ENCODE measurements at places on chromosomes 11 and 22.
A peak's percentile ranks its signal among the peaks of the same experiment; 100 is the strongest.

DNA sequence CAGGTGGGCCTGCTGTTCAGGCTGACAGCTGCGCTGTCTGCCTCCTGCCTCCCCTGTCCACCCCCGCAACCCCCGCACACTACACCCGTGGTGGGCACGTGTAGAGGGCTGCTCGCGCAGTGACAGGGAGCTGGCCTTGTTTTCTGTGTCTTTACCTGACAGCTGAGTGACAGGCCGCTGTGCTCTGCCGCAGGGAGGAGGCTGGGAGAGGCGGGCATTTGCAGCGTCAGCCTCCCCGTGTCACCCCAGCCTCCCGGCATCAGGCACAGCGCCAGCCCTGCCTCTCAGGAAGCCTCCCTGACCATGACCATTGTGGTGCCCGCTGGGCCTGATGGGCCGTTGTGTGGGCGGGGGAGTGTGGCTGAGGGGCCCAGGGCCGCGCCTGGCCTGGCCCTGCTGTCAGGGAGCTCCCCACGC lies 32.0 kb upstream of the RELT start:
- peak; percentile 52 for DNase-seq

DNA sequence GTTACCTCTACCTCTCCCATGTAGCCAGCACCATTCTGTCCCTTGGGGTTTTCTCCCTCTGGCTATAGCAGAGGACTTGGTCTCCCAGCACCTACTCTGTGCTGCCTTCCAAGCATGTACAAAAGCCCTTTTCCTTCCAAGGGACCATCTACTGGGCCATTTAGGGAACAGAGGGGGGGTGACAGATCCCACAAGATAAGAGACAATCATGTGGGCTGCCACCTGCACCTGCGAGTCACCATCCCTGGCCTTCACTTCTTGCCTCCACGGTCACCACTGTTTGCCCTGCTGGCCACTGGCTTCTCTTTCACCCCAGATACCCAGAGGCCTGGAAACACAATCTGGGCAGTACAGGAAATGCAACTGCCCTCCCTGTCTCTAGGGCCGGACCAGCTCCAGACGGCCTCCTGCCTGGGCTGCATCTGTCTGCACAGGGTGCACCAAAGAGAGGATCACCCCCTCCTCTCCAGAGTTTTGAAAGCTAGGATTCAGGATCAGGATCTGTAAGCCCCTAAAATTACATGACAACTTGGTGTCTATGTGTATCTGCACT lies 160.8 kb upstream of the NECTIN1 start:
- no peak for DNase-seq

- DNase-seq = no peak
Measured at GRCh38 chr11:92854952-92855351, 114.5 kb upstream of the MTNR1B start.

DNA sequence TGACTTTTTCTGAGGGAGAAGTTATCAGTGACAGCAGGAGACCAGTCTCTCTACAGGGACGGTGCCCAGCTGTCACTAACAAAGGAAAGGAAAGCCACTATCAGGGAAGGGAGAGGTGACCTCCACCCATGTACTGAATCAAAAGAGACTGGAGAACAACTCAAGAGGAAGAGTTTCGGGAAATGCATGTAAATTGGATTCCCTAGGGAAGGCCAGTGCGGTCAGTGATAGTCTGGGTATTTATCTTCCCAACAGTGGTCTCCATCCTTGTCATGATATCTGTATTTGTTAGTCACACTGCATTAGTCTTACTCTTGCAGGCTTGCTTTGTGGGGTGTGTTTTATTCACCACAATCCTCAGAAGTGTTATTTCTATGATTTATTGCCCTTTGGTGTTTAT lies 193.4 kb upstream of the KIRREL3 start:
- DNase-seq = no peak

- DNase-seq = no peak
Measured at GRCh38 chr11:134939905-134940304, 527.9 kb upstream of the B3GAT1 start.

DNA sequence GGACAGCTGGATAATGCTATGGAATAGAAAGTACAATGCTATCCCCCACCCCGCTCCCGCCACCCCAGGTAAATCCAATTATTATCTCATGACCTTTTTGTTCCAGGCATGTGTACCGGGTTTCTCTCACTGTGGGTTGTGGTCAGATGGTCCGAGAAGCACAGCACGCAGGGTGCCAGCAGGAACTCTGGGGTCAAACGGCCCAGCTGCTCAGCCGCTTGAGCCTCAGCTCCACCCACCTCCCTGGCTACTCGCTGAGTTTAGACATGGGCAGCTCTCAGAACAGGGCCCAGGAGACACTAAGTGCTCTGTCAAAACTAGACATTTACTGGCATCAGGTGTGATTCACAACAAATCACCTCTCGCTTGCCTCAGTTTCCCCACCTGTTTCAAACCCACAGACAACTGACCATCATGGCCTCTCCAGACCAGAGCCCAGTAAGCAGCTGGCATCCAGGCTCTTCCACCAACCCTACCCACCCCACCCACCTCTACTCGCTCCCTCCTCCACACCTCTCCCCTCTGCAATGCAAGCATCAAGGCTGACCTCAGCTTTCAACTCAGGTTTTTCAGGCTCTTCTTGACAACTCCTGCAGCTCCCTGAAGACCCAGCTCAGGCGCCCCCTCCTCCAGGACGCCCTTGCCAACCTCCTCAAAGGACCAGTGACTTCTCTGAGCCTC lies 13.0 kb upstream of the MFNG start:
- no peak for DNase-seq

GRCh38 chr11:86089659-86090058 lies 20.8 kb upstream of the PICALM start:
- no peak for DNase-seq

DNA sequence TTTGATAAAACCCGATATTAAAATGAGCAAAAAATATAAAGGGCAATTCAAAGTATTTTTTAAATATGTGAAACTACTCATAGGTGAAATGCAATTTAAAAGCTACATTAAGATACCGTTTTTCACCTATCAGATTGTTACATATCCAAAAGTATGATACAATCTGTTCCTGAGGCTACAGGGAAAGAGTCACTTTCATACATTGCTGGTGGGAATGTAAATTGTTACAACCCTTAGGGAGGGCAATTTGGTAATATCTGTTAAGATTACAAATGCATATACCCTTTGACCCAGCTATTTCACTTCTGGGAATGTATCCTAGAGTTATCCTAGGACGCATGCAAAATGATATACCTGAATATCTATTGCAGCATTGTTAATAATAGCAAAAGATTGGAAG lies 132.1 kb downstream of the BLID start:
- no peak for DNase-seq

- DNase-seq = no peak
Measured at GRCh38 chr11:78379039-78379670, 38.5 kb downstream of the GAB2 start.

DNA sequence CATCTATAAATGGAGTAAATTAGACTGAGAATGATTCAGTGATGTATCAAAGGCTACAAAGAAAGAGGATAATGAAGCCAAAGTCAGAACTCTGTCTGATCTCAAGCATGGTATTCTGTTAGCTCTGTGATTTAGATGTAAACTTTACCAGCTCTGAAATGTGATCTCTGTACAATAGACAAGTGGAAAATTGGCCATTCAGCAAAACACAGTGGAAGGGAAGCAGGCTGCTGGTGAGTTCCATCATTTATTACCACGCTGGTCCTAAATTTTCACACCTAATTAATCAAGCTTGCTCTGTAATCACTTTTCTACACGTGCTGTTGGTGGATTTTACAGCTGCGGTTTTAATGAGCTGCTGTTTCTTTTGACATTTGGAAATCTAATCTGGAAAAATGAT lies 145.1 kb upstream of the OPCML start:
- no peak for DNase-seq

- DNase-seq = no peak
Measured at GRCh38 chr22:27875951-27876350, 43.1 kb downstream of the PITPNB start.

DNA sequence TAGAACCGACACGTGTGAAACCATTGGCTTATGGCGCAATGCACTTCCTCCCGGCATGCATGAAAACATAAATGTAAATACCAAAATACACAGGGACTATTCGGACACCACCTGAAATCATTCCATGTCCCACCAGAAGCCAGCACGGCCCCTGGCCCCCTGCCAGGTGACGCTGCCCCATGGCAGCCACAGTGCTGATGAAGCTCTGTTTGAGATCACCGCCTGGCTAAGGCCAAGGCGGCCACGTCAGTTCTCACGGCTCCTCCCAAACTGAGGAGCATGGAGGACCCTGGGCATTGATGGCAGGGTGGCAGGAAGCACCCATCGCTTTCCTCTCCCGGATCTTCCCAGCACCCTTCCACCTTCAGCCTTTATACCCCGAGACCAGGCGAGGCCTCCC lies 89.5 kb downstream of the CDKN1C start:
- DNase-seq = no peak

- no peak for DNase-seq
Measured at GRCh38 chr11:12069066-12069676, 41.2 kb upstream of the MICAL2 start.

DNA sequence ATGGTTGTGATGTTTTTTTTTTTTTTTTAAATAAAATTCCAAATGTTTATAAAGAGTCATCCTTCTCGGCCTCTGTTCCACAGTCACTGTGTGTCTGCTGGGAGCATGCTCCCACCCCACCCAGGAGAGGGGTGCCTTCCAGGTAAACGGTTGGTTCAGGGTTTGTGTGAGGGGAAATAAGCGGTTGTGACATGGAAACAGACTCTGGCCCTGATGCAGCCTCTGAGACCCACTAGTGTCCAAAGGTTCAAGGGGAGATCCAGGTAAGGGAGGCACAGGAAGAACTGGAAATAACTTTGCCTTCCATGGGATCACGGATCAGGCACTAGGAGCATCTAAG lies 6.0 kb upstream of the GAS2L1 start:
- no peak for DNase-seq

GRCh38 chr11:38646382-38646781 lies 2048.3 kb upstream of the RAG2 start:
- no peak for DNase-seq

DNA sequence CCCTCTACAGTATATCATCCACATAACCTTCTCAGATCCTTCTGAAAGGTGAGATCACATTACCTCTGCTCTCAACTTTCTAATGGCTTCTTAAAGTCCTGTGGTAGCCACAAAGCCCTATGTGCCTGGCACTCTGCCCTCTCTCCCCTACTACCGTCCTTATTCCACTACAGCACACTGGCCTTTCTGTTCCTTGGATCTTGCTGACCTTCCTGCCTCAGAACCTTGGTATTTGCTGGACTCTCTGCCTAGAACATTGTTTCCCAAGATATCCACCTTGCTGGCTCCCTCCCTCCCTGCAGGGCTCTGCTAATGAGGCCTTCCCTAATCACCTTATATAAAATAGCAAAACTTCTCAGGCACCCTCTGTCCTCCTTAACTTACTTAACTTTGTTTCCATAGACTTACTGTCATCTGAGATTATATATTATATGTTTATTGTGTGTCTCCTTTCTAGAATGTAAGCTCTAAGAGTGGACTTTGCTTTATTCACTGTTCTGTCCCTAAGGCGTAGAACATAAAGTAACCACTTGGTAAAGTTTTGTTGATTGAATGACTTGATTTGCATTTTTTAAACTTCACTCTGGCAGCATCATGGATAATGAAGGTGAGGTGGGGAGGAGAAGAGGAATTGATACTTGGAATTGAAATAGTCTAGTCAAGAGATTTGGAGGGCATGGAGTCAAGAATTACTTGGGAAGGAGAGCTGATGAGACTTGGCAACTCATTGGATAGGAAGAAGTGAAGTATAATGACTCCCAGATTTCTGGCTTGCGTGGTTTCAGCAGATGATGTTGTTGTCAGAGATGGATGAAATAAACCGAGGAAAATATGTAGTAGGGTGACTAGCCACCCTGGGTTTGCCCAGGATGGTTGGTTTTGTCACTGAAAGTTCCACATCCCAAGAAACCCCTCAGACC lies 10.5 kb downstream of the POLD3 start:
- DNase-seq = no peak

GRCh38 chr22:44371741-44372525 lies 59.2 kb upstream of the SHISAL1 start:
- no peak for DNase-seq

- no peak for DNase-seq
Measured at GRCh38 chr11:44377121-44377520, 67.2 kb upstream of the ALX4 start.

DNA sequence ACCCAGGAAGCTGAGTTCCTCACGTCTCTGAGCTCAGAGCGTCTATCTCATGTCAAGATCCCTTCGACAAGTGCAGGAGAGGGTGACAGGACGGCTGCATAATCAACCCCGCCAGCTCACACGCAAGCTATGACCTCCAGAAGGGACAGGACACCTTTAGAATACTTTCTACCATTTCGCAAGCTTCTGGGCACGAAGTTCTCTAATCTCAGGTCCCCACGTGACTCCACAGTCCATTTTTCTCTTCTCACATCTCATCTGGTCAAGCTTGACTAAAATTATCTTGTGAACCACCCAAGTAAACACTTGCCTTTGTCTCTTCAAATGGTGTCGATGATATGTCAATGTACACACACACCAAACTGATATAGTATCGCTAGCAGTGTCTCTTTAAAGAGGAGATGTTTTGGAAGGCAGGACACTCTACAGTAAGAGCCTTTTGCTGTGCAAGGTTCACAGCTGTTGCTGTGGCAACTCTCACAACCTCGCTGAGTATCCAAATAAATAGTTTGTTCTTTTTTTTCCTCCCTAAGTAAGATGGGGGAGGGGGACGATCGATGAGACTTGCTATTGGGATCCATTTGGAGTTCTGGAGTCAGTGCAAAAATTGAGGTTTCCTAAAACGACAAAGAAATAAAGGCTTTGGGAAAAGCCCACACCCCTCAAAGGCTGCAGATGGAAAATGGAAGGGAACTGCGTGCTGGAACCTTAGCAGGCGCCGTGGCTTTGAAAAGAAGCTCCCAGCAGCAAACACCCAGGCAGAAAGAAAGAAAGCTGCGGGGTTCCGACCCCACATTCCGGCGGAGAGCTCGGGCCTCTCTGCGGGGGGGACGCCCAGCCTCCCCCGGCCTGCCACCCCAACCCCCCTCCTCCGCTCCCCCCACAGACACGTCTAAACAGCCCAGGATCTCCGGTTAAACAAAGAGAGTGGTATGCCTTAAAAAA lies 215.4 kb upstream of the UBASH3B start:
- peak; percentile 77 for DNase-seq

DNA sequence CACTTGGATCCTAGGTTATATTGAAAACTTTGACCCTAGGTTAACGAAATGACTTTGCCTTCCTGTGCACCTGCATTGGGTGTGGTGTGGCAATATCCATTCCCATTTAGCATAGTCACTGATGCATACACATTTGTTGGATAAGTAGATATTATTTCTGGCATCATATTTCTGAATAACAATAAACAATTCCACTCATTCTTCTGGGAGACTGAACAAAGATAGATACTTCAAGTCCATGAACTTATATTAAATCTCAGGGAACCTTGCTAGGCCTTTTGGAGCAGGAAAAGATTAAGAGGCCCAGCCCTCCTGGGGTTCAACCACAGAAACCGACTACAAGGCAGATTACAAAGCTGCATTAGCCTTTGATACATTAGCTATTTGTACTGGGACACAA lies 118.9 kb downstream of the MSANTD4 start:
- DNase-seq = no peak

Data from iPS-NIHi11 (cell line).